CD14-positive monocyte (primary cell): ENCODE measurements at places on chromosomes 11 and 22.
A peak's percentile ranks its signal among the peaks of the same experiment; 100 is the strongest.

DNA sequence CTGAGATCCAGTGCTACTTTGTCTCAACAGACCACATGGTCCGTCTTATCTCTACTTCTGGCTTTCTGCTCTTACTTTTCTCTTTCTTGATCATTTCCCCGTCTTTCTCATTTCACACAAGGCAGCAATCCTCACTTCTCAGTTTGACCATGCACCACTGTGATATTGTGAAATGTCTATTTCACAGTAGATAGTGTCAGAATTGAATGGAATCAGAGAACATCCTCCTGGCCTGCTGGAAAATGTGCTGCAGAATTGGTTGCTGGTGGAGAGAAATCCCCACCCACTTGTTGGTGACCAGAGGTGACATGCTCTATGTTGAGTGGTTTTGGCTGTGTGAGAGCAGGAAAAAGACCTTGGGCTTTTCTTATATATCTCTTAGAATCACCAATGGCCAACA lies 57.8 kb upstream of the RCN1 start:
- no peaks in the 10 kb centered on the region for H3K27me3 ChIP-seq
- peak overlapping the region; percentile 80 for H3K27ac ChIP-seq
- H3K4me1 ChIP-seq = peaks cover 41% of the 10 kb centered on the region
- DNase-seq = peak; percentile 37

GRCh38 chr11:113591117-113591516 lies 115.0 kb downstream of the TMPRSS5 start:
- H3K36me3 ChIP-seq = no peaks in the 10 kb centered on the region
- H3K4me3 ChIP-seq = no peak overlapping the region
- no peak for DNase-seq
- no peak overlapping the region for H3K27ac ChIP-seq
- H3K4me1 ChIP-seq = no peaks in the 10 kb centered on the region

- H3K4me3 ChIP-seq = no peak overlapping the region
- peaks cover 4% of the 10 kb centered on the region for H3K4me1 ChIP-seq
- no peaks in the 10 kb centered on the region for H3K36me3 ChIP-seq
- no peak overlapping the region for H3K27ac ChIP-seq
- no peak for DNase-seq
- H3K27me3 ChIP-seq = no peaks in the 10 kb centered on the region
Observed at GRCh38 chr11:131814108-131814507, 443.7 kb downstream of the NTM start.

GRCh38 chr11:26134481-26135355 lies 197.2 kb upstream of the ANO3 start:
- H3K4me3 ChIP-seq = no peak overlapping the region
- DNase-seq = no peak
- H3K27ac ChIP-seq = no peak overlapping the region
- H3K4me1 ChIP-seq = no peaks in the 10 kb centered on the region
- no peaks in the 10 kb centered on the region for H3K36me3 ChIP-seq
- H3K27me3 ChIP-seq = no peaks in the 10 kb centered on the region

GRCh38 chr11:34727228-34727737 lies 106.4 kb downstream of the EHF start:
- no peaks in the 10 kb centered on the region for H3K4me1 ChIP-seq
- H3K27ac ChIP-seq = no peak overlapping the region
- H3K36me3 ChIP-seq = no peaks in the 10 kb centered on the region
- no peak for DNase-seq
- no peaks in the 10 kb centered on the region for H3K27me3 ChIP-seq
- no peak overlapping the region for H3K4me3 ChIP-seq

DNA sequence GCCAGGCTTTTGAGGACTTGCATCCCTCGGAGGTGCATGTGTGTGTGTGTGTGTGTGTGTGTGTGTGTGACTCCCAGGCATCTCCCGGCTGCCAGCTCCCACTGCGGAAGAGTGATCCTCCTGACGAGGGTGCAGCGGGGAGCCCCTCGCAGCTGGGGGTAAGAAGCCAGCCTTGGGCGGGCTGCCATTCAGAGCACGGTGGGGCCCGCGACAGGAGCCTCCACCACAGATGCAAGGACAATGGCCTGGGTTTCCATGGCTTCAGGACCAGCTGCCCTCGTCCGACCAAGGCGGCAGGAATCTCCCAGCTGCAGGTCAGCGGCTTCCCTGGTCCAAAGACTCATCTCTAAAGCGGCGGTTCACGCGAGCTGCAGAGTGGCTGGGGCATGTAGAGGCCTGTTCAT lies 908.5 kb downstream of the BRD1 start:
- no peak overlapping the region for H3K27ac ChIP-seq
- no peaks in the 10 kb centered on the region for H3K36me3 ChIP-seq
- H3K27me3 ChIP-seq = peaks cover 3% of the 10 kb centered on the region
- DNase-seq = no peak
- H3K4me3 ChIP-seq = no peak overlapping the region

GRCh38 chr11:133708547-133709051 lies 136.7 kb downstream of the SPATA19 start:
- H3K27me3 ChIP-seq = no peaks in the 10 kb centered on the region
- H3K27ac ChIP-seq = no peak overlapping the region
- H3K4me3 ChIP-seq = no peak overlapping the region

DNA sequence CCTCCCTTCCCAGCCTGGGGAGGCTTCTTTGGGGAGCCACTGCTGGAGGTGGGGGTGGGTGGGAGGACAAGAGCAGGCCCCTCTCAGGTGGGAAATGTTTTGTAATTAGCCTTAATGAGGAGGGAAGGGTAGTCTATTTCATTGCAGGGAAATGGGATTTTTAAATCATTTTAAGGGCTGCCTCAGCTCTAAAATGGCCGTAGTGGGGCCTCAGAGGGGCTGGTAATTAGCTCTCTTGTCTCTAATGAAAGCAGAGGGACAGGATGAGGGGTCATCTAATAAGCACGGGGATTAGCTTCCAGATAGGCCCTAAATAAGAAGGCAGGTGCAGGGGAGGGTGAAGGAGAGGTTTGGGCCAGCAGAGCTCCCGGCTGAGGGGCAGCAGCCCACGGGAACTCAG lies 46.5 kb downstream of the LMO1 start:
- no peak overlapping the region for H3K4me3 ChIP-seq
- H3K27ac ChIP-seq = no peak overlapping the region
- no peak for DNase-seq
- no peaks in the 10 kb centered on the region for H3K36me3 ChIP-seq

GRCh38 chr11:116104498-116105174 lies 600.4 kb upstream of the CADM1 start:
- no peak overlapping the region for H3K27ac ChIP-seq
- no peak overlapping the region for H3K4me3 ChIP-seq

GRCh38 chr11:5737091-5737490 lies 843 bp downstream of the OR56B1 start:
- no peaks in the 10 kb centered on the region for H3K27me3 ChIP-seq
- no peaks in the 10 kb centered on the region for H3K4me1 ChIP-seq
- no peak overlapping the region for H3K4me3 ChIP-seq
- H3K27ac ChIP-seq = no peak overlapping the region
- no peak for DNase-seq

GRCh38 chr11:16831316-16832192 lies 93.1 kb downstream of the C11orf58 start:
- no peak overlapping the region for H3K27ac ChIP-seq
- no peaks in the 10 kb centered on the region for H3K36me3 ChIP-seq
- no peak overlapping the region for H3K4me3 ChIP-seq
- no peaks in the 10 kb centered on the region for H3K4me1 ChIP-seq

DNA sequence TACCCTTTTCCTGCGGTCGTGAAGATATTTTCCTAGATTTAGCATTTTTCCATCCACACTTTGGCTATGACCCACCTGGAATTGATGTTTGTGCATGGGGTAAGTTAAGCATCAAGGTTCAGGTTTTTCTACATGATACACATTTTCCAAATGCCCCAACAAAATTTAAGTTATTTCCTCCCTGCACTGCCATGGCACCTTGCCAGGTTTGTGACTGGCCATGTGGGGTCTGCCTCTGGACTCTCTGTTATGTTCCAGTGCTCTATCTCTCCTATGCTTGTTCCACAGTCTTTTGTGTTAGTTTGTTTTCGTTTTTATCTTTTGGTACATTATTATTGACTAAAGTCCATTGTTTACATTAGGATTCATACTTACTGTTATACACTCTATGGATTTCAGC lies 934.3 kb downstream of the TBC1D22A start:
- H3K27me3 ChIP-seq = no peaks in the 10 kb centered on the region
- no peaks in the 10 kb centered on the region for H3K36me3 ChIP-seq
- H3K4me1 ChIP-seq = no peaks in the 10 kb centered on the region
- no peak for DNase-seq

DNA sequence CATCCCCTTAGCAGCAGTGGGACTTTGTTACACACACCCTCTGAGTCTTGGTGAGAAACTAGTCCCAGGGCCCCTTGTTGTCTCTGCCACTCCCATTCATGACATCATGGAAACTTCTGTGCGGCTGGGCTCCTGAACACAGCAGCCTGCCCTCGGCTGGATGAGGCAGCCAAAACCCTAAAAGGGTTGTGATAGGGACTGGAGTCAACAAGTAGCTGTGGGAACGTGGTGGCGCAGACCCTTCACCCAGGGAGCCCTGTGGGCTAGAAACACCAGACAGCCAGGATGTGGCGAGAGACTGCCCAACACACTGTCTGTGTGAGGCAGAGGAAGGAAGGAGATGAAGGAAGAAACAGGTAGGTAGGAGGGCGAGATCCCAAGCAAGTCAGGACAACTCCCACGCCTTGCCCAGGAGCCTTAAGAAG lies 3.9 kb downstream of the CD3D start:
- no peaks in the 10 kb centered on the region for H3K27me3 ChIP-seq
- no peak overlapping the region for H3K4me3 ChIP-seq
- H3K27ac ChIP-seq = no peak overlapping the region
- H3K36me3 ChIP-seq = no peaks in the 10 kb centered on the region
- no peak for DNase-seq
